Kidney (tissue), 22 donors: ENCODE measurements at places on chromosomes 7 and 10.

DNA sequence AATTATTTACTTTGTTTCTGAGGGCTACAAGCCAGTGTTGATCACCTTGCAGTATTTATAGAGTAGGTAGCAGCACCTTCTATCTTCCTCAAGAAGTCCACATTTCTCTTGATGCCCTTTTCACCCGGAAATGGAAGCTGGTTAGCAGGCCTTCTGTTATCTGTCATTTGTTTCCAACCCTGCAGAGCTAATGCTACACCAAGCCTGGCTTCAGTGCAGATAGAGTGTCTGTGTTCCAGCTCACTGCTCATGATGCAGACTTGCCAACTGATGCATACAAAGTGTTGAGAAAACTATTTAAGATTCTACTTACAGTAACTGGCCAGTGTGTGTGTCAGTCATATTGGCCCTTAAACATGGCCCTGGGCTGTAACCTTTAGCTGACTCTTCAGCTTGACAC lies 301.0 kb downstream of the LHFPL3 start:
- no peak for DNase-seq

DNA sequence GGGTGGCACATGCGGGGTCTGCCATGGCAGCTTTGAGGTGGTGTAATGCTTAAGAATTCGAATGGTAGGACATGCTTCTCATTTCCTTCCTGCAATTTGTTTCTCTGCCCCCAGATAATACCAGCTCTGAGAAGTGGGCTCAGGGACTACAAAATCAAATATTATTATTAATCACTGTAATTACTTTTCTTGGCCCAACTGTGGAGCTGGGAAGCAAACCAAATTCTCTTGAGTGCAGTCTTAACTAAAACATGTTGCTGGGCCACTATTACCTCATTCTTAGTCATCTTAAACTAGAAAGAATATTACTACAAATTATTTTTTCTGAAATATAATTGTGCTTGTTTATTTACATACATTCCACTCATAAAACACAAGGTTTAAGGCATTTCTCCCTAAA lies 566.7 kb upstream of the NRP1 start:
- no peak for DNase-seq

DNA sequence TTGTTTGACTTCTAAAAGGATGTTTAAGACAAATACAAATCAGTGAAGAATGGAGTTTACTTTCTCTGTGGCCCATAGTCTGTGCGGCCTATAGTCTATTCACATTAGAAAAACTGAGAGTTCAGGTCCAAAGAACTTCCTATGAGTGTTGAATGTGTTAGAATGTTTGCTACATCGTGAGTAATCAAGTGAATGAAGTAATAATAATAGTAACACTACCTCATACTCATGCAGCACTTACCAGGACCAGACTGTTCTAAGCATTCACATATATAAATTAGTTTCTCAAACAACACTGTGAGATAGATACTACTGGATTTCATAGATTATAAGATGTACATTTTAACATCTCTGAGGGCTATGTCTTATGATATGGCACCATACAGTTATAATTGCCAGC lies 70.4 kb downstream of the RALA start:
- no peak for DNase-seq

DNA sequence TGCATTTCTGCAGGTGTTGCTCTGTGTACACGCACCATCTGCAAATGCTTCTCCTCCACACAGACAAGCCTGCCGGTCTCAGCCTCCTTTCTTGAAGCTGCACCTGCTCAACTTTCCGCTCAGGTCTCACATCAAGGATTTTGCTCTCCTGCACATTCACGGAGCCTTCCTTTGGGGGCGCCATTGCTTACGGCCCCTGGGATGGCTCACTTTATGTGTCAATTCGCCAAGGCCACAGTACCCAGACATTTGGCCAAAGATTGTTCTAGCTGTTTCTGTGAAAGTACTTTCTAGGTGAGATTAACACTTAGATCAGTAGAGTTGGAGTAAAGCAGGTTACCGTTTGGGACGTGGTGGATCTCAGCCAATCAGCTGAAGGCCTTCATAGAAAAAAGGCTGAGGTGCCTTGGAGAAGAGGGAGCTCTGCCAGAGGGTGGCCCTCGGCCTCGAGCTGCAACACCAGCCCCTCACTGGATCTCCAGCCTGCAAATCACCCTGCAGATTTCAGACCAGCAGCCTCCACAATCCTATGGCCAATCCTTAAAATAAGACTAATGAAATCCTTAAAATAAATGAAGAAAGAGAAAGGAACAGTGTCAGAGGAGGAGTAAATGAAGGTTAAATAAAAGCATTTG lies 39.9 kb upstream of the PPP2R2D start:
- DNase-seq: peak; percentile 21

- no peak for DNase-seq
Measured at GRCh38 chr7:64774204-64774842, 19.9 kb upstream of the ZNF138 start.

- DNase-seq: no peak
Measured at GRCh38 chr10:43136995-43137716, 1.1 kb upstream of the CSGALNACT2 start.

- DNase-seq: no peak
Measured at GRCh38 chr7:143299346-143299745, 11.2 kb downstream of the CASP2 start.

DNA sequence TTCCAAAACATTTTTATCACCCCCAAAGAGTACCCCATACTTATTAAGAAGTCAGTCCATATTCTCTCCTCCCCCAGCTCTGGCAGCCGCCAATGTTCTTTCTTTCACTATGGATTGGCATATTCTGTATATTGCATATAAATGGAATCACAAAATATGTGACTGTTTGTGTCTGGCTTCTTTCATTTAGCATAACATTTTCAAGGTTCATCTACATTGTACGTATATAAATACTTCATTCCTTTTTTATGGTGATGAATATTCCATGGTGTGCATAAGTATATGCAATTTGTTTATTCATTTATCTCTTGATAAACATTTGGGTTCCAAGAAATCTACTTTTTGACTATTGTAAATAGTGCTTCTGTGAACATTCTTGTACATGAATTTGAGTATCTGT lies 653.1 kb downstream of the XPNPEP1 start:
- no peak for DNase-seq

- DNase-seq: peak; percentile 56
Measured at GRCh38 chr10:7872041-7872442, 53.7 kb downstream of the TAF3 start.

DNA sequence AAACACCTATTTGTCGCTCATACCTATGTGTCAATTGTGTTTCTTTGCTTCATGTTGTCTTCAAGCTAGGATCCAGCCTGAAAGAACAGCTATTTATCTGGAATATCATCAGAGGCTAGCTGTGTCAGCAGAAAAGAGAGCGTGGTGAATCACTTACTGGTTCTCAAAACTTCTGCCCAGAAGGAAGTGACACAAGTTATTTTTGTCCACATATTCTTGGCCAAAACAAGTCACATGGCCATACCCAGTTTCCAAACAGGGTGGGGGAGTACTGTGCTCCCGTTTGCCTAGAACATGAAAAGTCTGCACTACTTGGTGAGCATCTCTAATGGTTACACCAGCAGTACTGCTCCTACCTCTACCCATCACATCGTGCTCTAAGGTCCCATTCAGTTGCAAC lies 160.9 kb upstream of the CSTF2T start:
- no peak for DNase-seq

DNA sequence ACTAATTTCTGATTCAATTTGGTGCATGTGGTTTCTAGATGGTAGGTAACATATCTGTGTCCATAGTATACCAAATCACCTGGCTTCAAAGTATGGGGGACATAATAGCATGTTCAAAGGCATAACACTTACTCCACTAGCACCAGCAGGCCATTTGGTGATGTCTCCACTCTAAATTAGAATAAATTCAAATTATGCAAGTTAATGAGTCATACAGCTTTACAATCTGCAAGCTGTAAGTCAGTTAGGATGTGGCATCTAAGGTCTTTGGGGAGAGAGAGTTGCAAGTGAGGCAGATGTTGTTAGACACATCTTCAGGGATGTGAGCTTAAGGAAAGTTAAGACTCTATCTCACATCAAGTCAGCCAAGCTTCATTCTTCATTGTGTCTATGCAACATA lies 506.4 kb upstream of the GRM3 start:
- DNase-seq: no peak

DNA sequence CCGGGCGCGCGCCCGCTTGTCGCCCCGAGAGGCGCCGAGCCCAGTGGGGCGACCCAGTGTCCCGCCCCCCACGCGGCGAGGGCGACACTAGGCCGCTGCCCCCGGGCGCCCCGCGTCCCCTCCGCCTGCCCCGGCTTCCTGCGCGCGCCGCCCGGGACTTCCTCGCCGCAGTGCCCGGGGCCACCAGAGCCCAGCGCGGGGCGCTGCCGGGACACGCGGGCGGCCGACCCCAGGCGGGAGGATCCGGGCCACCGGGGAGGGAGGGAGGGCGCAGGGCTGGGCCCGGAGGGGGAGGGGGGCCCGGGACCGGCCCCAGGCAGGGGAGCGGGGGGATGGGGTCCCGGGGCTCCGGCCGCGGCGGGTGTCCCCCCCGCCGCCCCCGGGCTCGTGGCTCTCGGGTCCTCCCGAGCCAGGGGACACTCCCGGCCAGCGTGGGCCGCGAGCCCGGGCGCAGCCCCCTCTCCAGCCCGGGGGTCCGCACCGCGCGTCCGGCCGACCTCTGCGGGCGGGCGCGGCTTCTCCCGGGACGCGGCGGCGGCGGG lies 435 bp upstream of the PWWP2B start:
- DNase-seq: peak; percentile 85

DNA sequence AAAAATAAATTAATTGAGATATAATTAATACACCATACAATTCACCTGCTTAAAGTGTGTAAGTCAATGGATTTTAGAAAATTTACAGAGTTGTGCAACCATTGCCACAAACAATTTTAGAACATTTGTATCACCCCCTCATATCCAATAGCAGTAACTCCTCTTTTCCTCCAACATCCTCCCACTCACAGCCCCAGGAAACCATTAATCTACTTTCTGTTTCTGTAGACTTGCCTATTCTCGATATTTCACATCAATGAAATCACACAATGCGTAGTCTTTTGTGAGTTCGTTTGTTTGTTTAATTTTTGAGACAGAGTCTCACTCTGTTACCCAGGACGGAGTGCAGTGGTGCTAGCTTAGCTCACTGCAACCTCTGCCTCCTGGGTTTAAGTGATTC lies 13.7 kb upstream of the HERC4 start:
- no peak for DNase-seq

- no peak for DNase-seq
Measured at GRCh38 chr7:96380111-96380512, 58.2 kb upstream of the SLC25A13 start.
